ENCODE measurements at places on chromosomes 6 and 20.

GRCh38 chr6:2187826-2188225 is 57.6 kb downstream of the GMDS start:
- no peak for DNase-seq

GRCh38 chr6:18439581-18439980 is 52.4 kb downstream of the RNF144B start:
- no peak for DNase-seq

DNA sequence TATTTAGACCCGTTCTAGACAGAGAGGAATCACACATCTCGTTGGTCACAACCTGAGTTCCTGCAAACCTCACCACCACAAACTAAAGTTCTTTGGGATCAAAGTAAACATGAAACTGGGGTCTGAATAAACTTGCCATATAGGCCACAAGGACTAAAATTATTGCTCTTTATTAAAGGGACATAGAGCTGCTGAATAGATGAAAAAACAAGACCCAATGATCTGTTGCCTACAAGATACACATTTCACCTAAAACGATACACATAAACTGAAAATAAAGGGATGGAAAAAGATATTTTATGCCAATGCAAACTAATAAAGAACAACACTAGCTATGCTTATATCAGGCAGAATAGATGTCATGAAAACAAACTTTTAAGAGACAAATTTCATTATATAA is 623.0 kb downstream of the TBC1D32 start:
- no peak for DNase-seq

DNA sequence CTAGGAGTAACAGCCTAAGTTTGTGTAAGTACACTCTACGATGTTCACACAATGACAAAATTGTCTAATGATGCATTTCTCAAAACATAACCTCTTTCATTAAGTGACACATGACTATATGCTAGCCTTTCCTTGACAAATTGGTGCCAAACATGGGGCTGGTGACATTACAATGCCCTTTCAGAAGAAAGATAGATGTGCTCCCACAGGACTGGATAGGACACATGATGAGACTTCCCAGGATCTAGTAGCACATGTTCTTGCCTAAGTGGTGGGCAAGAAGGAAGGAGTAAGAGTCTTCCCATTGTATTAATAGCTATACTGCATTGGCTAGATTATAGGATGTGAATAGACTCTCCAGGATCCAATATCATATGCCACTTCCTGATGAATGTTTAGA is 21.5 kb downstream of the ZKSCAN3 start:
- no peak for DNase-seq

- DNase-seq, result no peak
Measured at GRCh38 chr6:7763881-7764280, 38.0 kb downstream of the BMP6 start.

GRCh38 chr6:135202836-135203235 is 21.7 kb downstream of the MYB start:
- no peak for DNase-seq

DNA sequence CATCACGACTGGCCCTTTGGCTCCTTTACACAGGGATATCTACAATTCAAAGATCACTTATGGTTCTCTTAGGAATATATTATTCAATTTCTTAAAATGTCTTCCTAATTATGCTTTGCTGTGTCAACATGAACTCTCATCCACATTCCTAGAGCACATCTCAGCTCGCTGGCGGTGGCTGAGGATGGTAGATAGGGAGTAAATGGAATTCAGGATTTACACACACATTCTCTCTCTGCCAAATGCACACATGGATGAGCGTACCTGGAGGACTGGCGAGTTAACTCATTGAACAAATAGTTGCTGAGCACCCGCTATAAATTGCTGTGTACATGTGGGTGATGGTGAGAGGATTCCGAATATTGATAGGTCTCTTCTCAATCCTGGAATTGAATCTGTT is 4.8 kb upstream of the MRPS10 start:
- DNase-seq, result no peak

- no peak for DNase-seq
Measured at GRCh38 chr6:43020847-43021246, 576 bp upstream of the RRP36 start.

GRCh38 chr6:131161987-131162386 is 26.7 kb downstream of the AKAP7 start:
- DNase-seq, result no peak

- DNase-seq, result no peak
Measured at GRCh38 chr6:24205020-24205492, 79.0 kb downstream of the NRSN1 start.

GRCh38 chr20:19301843-19302242 is 89.4 kb downstream of the SLC24A3 start:
- DNase-seq, result no peak

GRCh38 chr6:156866220-156867015 is 89.2 kb downstream of the ARID1B start:
- no peak for DNase-seq

DNA sequence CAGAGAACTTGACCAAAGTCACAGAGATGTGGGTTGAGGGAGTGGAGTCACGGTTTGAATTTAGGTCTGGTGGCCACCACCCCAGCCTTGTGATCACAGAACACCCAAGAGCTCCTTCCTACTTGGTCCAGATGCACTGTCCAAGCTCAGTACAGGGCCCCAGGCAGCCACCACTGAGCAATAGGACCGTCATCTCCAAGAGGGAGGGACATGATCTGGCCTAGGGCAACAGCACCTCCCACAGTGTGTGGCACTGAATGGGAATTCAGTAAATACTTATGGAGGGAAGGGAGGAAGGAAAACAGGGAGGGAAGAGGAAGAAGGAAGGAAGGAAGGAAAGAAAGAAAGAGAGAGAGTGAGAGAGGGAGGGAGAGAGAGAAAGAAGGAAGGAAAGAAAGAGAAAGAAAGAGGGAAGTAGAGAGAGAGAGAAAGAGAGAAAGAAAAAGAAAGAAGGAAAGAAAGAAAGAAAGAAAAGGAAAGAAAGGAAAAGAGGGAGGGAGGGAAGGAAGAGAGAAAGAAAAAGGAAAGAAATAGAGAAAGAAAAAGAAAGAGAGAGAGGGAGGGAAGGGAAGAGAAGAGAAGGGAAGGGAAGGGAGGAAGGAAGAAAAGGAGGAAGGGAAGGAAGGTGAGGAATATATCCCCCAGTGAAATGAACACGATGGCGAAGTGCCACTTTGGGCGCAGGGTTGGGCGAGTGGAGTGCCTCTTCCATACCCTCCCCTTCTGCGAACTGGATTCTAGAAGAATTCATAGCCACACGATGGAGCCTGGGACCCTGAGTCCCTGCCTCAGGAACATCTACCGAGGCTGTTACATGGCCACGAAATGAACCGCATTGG is 243.7 kb downstream of the TFAP2C start:
- no peak for DNase-seq

GRCh38 chr20:35027301-35027700 is 65.3 kb downstream of the TRPC4AP start:
- DNase-seq, result no peak

- no peak for DNase-seq
Measured at GRCh38 chr6:37845930-37846329, 26.4 kb downstream of the ZFAND3 start.

DNA sequence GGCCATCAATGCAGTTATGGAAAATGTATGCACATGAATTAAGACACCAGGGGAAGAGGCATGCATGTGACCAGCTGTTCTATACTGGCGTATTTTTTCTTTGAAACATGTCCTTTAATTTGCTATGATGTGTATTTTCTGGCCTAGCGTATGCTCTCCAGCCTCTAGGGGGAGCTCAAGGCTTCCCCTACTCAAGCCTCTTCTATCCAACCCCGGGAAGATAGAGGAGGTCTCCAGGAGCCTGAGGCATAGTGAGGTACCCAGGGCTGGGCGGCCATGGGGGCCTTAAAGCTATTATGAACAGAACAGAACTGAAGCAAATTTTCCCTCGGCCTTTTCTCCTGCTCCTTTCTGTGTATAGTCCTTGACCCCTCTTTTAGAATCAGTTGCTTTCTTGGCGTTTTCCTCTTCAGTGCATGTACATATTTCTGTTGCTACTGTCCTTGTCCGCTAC is 528.9 kb downstream of the MAFB start:
- no peak for DNase-seq

- no peak for DNase-seq
Measured at GRCh38 chr6:88869263-88870020, 94.0 kb downstream of the RNGTT start.

DNA sequence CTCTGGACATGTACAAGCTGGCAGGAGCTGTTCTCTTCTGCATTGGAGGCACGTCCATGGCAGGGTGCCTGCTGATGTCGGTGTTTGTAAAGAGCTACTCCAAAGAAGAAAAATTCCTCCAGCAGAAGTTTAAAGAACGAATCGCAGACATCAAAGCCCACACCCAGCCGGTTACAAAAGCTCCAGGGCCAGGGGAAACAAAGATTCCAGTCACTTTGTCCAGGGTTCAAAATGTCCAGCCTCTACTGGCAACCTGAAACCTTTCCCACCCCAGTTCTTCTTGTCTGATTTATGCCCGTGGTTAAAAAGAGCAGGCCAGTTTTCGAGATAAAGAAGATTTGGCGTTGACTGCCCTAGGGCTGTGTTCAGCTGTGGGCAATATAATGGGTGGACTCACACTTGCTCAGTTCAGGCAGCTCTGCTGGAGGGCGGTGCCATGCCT is 19.7 kb downstream of the NRSN1 start:
- DNase-seq, result no peak

GRCh38 chr6:72283571-72283970 is 338.3 kb upstream of the KCNQ5 start:
- no peak for DNase-seq

- no peak for DNase-seq
Measured at GRCh38 chr6:44630125-44631028, 242.9 kb downstream of the CDC5L start.

- no peak for DNase-seq
Measured at GRCh38 chr20:48820649-48820973, 7.2 kb downstream of the PREX1 start.

DNA sequence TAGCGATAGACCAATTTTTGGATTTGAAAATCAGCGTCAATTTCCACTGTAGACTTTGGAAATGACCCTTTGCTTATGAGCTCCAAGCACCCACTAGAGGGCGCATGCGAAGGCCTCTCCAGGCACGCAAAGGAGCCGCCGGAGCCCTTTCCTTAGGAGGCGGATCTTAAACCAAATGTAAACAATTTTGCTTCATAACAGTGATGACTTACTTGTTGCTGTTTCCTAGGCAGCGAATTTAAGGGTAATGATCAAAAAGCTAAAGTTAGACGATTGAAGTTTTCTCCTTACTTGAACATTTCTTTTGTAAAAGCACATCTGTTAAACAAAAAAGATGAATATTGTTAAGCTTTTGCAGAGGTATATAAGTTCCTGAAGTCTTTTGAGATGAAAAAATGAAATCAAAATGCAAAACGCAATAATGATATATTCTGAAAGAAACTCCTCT is 29.2 kb upstream of the EXOC2 start:
- peak; percentile 59 for DNase-seq

- peak; percentile 36 for DNase-seq
Measured at GRCh38 chr20:31833130-31833930, 12.1 kb downstream of the FOXS1 start.

GRCh38 chr6:136607932-136608772 is 57.9 kb upstream of the MAP7 start:
- DNase-seq, result peak; percentile 56

- no peak for DNase-seq
Measured at GRCh38 chr20:49585585-49586245, 17.8 kb upstream of the PTGIS start.

DNA sequence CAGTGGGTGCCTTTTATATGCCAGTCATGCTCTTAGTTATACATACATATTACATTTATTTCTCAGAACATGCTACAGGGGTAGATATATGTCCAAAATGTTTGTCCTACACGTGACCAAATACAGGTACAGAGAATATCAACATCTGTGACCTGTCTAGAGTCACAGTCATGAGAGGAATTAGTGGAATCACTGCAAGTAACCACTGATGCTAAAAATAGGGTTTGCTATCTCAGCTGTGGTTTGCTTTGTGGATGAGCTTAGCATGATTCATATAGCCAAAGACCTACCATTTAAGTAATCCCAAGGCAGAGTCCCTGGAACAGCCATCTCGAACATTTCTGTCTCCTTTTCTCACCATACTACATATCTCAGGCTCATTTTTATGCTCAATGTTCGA is 32.3 kb downstream of the GSTA3 start:
- no peak for DNase-seq

DNA sequence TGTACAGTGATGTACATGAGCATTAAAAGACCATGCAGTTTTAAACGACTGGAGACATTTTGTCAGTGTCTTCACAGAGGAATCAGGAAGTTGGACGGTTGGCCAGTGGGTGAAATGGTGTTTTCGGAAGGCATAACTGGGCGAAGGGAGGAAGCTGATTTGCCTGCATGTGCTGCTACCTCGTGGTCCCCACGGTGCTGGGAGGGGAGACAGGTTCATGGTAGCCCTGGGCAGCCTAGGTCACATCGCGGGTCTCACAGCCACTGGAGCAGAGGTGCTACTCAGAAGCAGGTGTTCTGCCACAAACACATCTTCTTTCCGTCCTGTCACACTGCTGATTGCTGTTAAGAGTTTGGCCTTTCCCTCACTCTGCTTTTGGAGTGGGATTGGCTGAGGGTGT is 35.2 kb downstream of the HIVEP1 start:
- no peak for DNase-seq

DNA sequence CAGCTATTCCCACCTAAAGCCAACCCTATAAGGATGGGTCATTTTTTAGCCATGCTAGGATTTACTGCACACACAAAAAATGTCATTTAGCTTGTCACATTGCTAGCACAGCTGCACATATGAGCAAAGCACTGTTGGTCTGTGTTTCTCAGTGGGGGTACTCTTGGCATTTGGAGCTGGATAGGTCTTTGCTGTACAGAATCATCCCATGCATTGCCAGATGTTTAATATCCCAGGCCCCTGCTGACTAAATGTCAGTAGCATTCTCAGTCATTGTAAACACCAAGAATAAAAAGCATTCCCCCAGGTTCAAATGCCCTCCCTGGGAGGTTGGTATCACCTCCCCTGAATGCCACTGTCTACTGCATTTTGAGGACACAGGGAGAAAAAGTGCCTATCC is 14.6 kb upstream of the LTV1 start:
- DNase-seq, result no peak

- no peak for DNase-seq
Measured at GRCh38 chr6:138115201-138115600, 8.0 kb upstream of the PERP start.

GRCh38 chr20:57683881-57684807 is 25.7 kb downstream of the PMEPA1 start:
- no peak for DNase-seq

DNA sequence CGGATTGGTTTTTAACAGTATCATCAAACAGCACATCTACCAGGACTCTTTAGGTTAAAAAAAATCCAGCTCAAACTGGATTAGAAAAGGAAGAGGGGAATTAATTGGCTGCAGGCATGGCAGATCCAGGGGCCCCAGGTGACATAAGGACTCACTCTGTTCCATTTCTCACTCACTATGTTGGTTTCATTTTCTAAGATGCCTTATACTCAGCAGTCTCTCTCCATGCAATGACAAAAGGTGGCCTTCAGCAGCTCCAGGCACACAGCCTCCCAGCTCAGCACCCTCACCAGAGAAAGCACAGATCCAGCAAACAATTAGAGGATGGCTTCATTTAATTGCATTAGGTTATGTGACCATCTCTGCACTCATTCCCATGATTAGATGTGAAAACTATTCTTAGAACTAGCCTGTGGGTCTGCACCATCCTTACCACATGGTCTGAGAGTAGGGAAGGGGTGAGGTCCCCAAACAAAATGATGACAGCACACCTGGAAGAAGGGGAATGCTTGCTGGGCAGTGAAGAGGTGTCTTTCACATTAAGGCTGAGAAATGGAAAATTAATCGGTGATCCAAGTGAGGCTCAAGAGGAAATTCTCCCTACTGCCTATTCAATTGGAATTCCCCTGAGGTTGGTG is 243.1 kb downstream of the CDH26 start:
- no peak for DNase-seq
